ENCODE measurements at places on chromosomes 11 and 22. TPM values are rescaled to one million over a fixed set of nuclear protein-coding genes. Genes with fewer than 3 reads are reported as not detected.

The NXPE1 gene
- not detected for total RNA-seq

The FAM83F gene
- not detected for total RNA-seq

The MEI1 gene
- 4.6 TPM for total RNA-seq

The ABTB2 gene
- total RNA-seq: 1.8 TPM

The UQCC3 gene
- 8.6 TPM for total RNA-seq

The WDR74 gene
- 39.7 TPM for total RNA-seq

The CRACR2B gene
- total RNA-seq: 2.9 TPM

The MAPK11 gene
- 26.8 TPM for total RNA-seq

The DEFB108B gene
- not detected for total RNA-seq

The CNGA4 gene
- total RNA-seq: not detected

The DENND6B gene
- 5.0 TPM for total RNA-seq

The CEND1 gene
- total RNA-seq: 0.89 TPM
